Fibroblast of skin of left biceps (primary cell): ENCODE measurements at places on chromosomes 13 and 19.

DNA sequence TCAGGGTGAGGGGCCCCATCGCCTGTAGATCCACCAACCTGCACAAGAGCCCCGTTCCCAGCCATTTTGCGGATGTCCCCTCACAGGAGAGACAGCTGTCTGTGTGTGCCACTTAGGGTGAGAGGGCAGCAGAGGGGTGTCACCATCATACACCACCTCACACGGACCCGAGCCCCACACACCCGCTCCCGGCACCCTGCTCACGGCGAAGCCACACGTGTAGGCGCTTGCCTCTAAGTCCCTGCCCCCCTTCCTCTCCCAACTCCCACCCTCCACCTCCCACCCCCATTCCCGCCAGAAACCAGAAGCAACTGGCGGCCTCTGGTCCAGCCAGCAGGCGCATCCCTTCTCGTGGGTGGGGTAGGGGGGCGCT lies 4.0 kb upstream of the DPF1 start:
- DNase-seq, result no peak

GRCh38 chr19:23917856-23918255 lies 3.2 kb downstream of the ZNF726 start:
- DNase-seq, result no peak

DNA sequence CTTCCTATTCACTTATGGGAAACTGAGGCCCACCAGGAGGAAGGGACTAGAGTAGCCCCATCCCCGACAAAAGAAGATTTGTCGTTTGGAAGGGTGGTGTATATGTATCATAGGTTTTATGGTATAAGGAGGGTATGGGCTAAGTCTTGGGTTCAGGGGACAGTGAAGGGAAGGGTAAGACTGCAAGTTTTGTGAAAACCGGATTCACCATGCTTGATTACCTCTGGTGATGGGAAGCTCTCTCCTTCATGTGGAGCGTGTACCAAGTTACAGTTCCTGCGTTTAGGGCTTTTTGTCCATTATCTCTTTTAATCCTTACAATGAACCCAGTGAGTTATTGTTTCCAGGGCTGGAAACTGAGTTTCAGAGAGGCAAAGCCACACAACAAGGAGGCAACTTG lies 3.8 kb downstream of the VASP start:
- no peak for DNase-seq

- DNase-seq, result no peak
Observed at GRCh38 chr13:28055357-28055756, 45.0 kb downstream of the FLT3 start.

GRCh38 chr19:35937345-35938281 lies 1.4 kb downstream of the LRFN3 start:
- DNase-seq, result no peak

DNA sequence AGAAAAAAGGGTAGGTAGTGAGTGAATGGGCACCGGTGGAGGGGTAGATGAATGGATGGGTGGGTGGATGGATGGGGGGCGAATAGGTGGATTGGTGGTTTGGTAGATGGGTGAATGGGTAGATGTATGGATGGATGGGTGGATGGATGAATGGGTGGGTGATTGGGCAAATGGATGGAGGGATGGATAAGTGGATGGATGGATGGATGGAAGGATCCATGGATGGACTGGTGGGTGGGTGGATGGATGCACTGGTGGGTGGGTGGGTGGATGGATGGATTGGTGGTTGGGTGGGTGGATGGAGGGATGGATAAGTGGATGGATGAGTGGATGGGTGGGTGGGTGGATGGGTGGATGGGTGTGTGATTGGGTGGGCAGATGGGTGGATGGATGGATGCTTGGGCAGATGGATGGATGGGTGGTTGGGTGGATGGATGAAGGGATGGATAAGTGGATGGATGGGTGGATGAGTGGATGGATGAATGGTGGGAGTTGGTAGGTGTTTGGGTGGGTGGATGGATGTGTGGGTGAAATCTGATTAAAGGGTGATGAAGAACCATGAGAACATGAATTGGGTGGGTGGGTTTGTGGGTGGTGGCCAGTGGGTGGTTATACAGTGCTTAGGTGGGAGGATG lies 2.3 kb downstream of the ANKRD24 start:
- DNase-seq, result no peak

DNA sequence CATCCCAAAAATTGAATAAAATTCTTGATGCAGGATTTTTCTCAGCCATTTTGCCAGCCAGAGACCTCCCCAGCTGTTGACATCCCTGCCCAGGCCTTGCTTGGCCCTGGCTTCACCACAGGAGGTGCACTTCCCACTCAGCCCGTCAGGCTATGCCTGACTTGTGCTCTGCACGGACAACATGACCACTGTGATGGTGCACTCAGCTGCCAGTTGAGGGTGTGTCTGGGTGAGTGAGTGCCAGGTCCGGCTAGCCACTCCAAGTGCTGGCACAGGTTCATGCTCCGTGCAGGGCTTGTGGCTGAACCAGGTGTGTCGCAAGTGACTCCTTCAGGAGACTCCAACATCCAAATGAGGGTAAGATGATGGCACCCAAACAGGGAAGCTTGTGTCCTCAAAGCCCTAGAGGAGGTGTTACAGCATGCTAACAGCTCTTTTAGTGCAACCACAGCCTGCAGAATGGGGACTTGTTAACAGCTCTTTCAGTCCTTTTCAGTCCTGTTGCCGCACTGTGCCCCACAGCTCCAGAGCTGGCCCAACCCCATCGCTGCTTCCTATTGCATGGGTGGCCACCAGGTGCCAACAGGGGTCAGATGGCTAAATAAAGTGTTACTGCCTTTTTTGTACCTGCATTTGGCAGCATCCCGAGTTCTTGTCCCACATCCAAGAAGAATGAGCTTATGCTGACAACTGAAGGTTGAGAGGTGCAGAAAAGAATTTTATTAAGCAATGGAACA lies 380.7 kb downstream of the SLITRK5 start:
- DNase-seq, result no peak

- no peak for DNase-seq
Observed at GRCh38 chr19:28494461-28494860, 718.5 kb downstream of the UQCRFS1 start.

DNA sequence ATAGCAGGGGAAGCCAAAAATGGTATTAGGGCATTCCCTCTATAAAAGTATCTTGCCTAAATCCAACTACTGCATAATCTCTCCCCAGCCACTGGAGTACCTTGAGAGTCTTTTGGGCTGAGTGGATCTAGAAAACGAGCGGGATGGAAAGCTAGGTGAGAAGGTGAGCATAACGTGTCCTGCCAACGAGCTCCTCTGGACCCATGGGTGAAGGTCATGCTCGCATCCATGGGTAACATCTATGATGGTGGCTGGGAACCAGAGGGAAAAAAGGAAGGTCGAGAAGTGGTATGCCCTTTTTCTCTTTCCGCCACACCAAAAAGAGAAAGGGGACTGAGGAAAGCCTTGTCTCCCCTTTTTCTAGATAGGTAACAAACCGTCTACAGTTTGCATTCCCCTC lies 63.0 kb downstream of the ZNF208 start:
- no peak for DNase-seq

GRCh38 chr19:1076046-1076386 lies 9.0 kb downstream of the ARHGAP45 start:
- no peak for DNase-seq

DNA sequence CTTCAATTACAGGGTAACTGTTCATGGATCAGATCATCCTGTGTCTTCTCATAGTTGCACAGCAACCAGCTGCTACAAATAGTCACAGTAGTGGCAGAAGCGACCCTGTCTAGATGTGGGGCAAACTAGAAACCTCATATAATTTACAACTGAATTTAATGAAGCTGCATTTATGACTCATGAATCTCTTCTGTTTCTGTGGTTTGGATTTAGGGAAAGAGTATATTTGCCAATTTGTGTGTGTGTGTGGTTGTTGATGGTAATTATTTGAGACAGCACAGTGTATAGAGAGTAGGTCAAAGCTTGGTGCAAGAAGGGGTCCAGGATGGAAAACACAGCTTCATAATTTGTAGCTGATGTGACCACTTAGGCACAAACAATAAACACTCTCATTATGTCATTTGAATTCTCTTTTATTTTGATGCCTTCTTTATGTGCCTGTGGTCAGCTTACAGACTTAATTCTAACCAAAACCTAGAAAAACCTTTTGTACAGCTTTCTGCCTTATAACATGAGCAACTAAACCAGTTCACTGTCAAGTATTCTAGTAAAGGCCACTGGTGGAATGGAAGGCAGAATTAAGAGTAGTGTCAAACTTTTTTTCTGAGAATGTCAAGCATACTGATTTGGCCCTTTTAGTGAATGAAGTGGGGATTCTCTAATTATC lies 218.1 kb downstream of the TBC1D4 start:
- peak; percentile 31 for DNase-seq

- DNase-seq, result no peak
Observed at GRCh38 chr19:41334793-41335192, 18.9 kb downstream of the TGFB1 start.

- no peak for DNase-seq
Observed at GRCh38 chr19:16371540-16371986, 46.9 kb downstream of the KLF2 start.

DNA sequence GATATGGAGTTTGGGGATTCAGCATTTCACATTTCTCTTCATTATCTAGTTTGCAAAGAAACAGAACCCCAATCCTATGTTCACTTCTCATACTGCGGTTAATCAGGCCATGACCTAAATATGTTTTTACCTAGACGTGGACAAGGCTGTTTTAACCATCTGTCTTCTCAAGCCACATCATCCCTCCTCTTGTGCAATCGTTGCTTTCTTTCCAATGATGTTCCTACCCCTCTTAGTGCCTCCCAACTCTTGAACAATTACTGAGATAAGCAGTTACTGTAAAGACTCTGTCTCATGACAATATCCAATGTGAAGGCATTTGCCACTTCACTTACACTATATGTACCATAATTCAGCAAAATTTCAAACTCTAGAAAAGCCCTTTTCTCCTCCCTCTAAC lies 406.2 kb downstream of the LIG4 start:
- no peak for DNase-seq

DNA sequence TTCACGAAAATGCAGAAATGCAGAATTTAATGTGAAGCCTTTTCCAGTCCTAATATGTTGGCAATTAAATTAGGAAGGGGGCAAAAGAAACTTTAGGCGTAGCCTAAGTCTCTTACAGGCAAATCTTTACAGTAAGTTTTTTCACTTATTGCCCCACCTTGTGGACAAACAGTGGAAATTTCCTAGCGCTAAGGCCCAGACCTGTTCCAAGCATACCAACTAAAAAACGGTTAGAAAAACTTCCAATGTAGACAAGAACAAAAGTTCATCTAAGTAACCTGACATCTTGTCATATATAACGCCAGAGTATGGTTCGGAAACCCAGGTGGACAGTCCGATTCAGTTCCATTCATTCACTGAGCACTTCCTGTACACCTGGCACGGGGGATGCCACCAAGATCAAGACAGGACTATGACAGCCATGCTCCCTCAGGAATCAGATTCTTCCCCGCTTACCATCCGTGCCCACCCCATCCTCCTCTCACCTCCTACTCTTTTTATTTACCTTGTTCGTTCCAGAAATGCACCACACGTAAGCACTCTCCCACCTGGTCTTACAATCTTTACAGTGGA lies 4.9 kb downstream of the ZAR1L start:
- DNase-seq, result no peak

DNA sequence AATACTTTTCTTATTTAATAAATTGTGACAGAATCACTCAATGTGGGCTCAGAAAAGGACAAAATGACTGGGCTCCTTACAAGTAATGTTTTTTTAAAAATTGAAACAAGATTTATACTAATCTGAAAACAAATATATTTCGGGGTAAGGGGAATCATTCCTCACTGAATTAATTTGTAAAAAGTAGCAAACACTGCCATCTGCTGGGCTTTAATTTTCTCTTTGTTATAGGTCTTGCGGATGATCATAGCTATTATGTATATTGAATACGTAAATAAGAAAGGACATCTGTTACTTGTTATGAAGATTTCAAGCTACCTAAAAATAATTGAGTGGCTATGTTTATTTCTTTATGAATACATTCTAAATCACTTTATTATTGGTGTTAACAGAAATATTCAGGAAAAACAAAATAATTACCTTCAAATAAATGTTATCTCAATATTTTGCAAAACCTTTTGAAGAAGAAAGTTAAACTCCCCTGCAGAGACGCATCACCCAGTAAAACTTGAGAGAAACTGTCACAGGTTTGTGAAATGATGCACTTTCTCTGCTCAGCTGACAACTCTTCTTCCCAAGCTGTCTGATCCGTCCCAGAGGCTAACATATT lies 17.8 kb upstream of the ENOX1 start:
- DNase-seq, result peak; percentile 74

DNA sequence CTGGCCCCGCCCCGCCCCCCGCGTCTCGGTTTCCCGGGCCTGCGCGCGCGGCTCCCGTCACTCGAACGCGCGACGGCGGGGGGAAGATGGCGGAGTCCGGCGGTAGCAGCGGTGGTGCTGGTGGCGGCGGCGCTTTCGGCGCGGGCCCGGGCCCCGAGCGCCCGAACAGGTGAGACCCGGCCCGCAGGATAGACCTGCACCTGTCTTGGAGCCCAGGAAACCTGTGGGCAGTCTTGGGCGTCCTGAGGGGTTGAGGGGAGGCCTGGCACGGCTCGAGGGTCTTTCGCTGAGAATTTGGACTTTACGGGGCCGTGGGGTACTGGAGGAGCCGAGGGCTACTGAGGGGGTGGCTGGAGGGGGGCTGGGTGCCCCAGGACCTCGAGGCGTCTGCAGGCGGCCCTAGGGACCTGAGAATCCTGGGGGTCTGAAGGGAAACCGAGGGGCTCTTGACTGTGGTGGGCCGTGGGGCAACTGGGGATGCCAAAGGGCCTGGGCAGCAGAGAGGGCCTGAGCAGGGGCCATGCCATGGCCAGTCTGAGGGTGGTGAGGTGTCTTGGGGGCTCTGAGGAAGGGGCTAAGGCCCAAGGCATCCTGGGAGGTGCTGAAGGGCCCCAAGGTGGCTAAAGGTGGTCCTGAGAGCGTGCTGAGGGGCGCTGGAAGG lies at the start of gene KLHL26:
TSS of gene KLHL26 (plus strand) at position 60 of the 661 bp plus-strand sequence. CDS start at position 87, 27 bp downstream.
- no peak for DNase-seq

GRCh38 chr13:45042539-45042938 lies 53.2 kb downstream of the GPALPP1 start:
- no peak for DNase-seq

DNA sequence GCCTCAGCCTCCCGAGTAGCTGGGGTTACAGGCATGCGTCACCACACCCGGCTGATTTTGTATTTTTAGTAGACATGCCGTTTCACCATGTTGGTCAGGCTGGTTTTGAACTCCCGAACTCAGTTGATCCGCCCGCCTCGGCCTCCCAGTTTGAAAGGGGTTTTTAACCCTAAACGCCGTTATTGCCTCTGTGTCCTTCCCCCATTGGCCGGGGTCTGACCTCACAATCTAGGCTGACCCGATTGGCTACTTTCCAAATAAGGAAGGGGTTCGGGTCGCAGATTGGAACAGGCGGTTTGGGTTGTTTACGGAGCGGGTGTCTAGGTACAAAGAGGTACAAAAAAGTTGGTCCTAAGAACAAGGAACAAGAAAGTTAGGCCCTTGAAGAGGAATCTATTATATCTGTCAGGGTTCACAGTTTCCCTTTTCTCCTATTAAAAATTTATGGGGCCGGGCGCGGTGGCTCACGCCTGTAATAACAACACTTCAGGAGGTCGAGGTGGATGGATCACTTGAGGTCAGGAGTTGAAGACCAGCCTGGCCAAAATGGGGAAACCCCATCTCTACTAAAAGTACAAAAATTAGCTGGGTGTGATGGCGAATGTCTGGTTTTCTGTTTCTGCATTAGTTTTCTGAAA lies 1.0 kb downstream of the ZNF253 start:
- DNase-seq, result no peak

GRCh38 chr13:74273581-74273980 lies 139.4 kb upstream of the KLF12 start:
- no peak for DNase-seq

- no peak for DNase-seq
Observed at GRCh38 chr19:42178791-42179674, 38.4 kb downstream of the DEDD2 start.
